ENCODE measurements at places on chromosomes 16 and 17.

DNA sequence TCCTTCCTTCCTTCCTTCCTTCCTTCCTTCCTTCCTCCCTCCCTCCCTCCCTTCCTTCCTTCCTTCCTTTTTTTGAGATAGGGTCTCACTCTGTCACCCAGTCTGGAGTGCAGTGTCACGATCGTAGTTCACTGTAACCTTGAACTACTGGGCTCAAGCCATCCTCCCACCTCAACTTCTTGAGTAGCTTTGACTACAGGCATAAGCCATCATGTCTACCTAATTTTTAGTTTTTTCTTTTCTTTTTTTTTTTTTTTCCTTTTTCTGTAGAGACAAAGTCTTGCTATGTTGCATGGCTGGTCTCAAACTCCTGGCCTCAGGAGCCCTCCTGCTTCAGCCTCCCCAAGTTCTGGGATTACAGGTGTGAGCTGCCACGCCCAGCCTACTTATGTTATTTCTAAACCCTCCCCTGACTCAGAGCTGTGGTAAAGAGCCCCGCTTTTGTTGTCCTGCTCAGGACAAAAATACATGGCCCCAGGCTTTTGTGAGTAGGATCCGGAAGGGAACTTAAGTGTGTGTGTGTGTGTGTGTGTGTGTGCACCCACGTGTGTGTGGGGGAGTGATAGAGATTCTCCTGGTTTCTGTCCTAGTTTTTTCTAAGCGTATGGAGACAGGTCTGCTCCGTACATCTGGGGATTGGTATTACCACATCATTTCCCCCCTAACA lies 67.1 kb downstream of the PRKCB start:
- no peak for DNase-seq

DNA sequence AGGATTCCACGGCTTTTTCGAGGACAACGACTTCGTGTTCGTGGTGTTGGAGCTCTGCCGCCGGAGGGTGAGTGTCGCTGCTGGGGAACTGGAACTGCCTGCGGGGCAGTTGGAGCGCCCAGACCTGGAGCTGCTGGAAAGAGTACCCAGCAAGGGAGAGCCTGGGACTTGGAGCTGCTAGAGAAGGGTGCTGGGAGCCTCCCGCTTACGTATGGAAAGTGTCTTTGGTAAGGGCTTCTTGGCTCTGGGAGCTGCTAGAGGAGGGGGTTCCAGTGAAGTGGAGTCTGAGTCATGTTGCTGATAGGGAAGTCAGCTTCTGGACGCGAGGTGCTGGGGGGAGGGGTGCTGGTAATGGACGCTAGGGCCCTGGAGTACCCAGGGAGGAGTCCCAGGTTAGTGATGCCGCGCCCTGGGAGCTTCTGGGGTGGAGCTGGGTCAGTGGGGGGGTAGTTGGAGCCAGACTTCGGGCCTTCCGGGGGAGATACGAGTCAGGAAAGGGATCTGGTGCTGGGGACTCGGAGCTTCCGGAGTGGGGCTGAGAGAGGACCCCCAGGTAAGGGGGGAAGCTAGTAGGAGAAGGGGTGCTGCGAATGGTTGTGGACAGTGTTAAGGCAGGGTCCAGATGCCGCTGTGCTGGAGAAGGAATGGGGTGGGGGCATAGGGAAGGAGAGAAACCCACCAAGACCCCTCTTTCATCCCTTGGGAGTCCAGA lies 741 bp downstream of the PLK1 start:
- no peak for DNase-seq

GRCh38 chr16:30760577-30761426 lies 1.1 kb downstream of the CFAP119 start:
- DNase-seq: no peak

DNA sequence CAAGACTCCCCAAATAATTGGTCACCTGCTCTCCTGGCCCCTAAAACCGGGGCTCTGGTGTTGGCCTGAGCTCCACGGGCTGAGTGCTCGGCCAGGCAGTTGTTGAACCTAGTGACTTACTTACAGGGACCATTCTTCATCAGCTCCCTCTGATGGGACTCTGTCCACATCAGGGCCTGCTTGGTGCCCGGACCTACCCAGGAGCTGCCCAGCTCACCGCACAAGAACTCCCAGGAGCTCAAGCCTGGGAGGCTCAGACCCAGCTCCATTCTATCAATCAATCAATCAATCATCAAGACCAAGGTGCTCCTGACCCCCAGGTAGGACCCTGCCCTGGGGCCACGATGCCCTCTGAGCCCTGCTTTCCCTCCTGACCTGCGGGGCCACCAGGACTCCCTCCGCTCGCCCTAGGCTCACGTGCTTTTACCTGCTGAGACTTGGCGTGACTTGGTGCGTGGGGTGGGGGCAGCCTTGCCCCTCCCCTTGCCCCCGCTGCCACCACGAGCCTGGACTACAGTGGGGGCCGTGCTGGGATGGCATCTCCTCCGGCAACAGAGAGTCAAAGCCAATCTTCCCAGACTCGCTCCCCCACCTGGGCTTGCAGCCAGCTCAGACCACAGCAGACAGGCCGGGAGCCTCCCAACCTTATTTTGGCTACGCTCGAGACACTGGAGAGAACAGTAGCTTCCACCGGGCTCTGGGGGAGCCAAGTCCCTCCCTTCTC lies 15.7 kb downstream of the IL34 start:
- no peak for DNase-seq

GRCh38 chr17:60971515-60972369 lies 294.1 kb downstream of the BCAS3 start:
- DNase-seq: peak; percentile 6

- DNase-seq: no peak
Observed at GRCh38 chr16:88669980-88670379, 7.1 kb upstream of the MVD start.

DNA sequence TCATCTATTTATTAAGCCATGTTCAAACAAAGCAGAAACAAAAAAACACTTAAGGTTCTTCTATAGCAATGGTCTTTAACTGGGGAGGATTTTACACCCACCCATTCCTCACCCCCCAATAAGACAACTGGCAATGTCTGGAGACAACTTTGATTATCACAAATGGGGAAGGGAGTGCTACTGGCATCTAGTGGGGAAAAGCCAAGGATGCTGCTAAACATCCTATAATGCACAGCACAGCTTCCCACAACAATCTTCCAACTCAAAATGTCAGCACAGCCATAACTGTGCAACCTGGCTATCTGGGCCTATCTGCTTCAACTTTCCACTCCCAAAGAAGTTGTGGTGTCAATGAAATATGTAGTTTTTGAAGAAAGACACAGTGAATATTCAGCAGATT lies 1044.4 kb downstream of the CDH8 start:
- no peak for DNase-seq

DNA sequence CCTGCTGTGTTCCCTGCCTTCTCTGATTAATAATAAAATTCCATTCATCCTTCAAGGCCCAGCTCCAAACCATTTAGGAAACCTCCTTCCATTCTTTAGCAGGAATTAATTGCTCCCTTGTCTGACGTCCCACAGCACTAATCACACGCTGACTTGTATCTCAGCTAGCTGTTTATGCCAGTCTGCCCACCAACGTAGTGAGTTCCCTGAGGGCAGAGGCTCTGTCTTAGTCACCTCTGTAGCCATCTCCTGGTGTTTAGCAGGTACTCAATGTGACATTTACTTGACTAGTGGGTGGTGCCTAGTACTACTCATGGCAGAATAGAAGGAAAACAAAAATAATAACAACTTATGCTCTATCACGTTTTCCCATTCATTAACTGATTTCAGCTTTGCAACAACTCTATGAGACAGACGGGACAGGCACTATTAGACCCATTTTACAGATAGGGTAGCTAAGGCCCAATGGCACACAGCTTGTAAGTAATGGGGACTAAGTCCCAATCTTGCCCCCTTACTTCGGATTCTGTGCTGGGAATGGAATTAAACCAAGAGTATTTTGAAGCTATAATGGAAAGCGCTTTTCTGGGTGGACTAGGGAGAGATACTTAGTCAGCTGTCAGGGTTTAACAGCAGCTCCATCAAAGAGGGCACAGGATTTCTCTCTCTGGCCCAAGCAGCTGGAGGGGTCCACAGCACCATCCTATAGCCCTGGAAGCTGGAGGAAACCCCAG lies 931 bp upstream of the WIPF2 start:
- no peak for DNase-seq

- DNase-seq: no peak
Observed at GRCh38 chr17:6473128-6473767, 29.0 kb downstream of the PIMREG start.

- no peak for DNase-seq
Observed at GRCh38 chr17:14452856-14453255, 152.0 kb downstream of the HS3ST3B1 start.

- no peak for DNase-seq
Observed at GRCh38 chr16:11670171-11671131, 2.2 kb downstream of the SNN start.

DNA sequence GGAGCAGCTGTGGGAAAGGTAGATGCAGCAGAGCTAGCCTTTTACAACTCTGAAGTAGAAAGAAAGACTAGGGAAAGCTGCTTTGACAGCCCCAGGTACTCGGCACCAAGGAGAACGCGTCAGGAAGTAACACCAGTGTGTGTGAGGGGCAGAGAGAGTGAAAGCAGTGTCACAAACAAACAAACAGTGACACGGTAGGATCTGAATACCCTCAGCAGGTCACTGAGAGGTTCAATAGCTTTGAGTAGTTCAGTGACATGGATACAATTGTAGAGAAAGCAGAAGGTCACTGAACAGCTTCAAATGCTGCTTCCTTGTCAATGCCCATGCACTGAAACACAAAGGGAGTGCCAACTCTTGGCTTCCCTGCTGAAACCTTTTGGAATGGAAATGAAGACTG lies 150.3 kb upstream of the C17orf78 start:
- DNase-seq: no peak

DNA sequence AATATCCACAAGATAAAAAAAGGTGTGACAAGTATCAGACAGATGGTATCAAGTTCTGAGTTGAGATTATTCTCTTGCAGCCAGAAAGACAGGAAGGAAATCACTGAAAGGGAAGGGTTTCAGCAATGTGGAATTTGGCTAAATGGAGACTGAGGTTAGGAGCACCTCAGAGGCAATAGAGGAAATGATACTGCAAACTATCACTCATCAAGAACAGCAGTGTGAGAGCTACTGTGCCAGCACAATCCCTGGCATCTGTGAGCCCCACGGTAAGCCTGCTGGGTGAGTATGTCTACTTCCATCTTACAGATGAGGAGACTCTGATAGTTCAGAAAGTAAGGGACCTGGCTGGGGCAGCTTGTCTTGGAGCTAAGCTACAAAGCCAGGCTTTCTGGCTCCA lies 162.0 kb downstream of the SALL1 start:
- DNase-seq: no peak

Data from NCI-H1417 treated with DMSO at 0.1 percent for 48 hours (cell line).